ENCODE measurements at places on chromosomes 4 and X.

DNA sequence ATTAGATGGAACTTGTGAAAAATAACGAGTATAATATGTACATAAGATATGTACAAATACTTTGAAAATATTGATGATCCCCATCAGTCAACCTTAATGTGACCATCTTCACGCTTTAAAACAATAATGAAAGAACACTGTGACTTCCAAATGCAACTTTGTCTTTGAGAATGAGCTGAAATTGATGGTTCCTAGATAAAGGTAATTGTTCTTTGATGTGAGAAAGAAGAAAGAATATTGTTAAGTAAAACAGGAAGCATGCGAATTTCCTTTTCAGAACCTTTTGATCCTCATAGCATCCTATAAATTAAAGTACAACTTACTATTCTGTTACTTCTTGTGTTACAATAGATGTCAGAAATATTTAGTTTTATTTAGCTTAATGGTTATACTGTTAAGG, 22.2 kb downstream of the IL2 start:
- DNase-seq = no peak

DNA sequence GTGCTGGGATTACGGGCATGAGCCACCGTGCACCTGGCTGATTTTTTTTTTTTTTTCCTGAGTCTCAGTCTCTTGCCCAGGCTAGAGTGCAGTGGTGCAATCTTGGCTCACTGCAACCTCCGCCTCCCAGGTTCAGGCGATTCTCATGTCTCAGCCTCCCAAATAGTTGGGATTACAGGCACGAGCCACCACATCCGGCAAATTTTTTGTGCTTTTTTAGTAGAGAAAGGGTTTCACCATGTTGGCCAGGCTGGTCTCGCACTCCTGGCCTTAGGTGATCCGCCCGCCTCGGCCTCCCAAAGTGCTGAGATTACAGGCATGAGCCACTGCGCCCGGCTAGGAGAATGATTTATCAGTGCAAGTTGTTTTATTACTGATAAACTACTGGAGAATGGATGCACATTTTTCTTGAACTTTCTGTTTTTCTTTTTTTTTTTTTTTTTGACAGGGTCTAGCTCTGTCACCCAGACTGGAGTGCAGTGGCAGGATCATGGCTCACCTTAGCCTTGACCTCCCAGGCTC, 39.7 kb upstream of the DHRSX start:
- no peak for DNase-seq

GRCh38 chr4:152935631-152936445, at the start of gene FHDC1:
FHDC1 (plus strand) TSS chr4:152936323; CDS start chr4:152943058, 6,735 bp downstream.
- no peak for DNase-seq

DNA sequence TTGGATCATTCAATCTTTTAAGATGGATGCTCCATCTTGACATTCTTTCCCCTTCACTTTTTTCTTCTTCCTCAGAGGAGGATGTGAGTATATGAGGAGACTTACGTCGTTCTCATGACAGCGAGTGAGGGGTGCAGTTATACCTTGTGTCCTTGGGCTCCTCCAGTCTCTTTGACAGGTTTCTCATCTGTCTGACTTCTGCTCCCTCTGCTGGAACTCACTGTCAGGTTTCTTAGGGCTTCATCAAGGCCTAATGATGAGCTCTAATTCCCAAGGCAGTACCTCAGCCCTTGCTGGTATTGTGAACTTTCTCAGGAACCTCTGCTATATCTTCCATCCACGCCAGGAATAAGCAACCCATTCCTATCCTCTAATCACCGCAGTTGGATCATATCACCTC, 237.8 kb upstream of the ADGRL3 start:
- no peak for DNase-seq

DNA sequence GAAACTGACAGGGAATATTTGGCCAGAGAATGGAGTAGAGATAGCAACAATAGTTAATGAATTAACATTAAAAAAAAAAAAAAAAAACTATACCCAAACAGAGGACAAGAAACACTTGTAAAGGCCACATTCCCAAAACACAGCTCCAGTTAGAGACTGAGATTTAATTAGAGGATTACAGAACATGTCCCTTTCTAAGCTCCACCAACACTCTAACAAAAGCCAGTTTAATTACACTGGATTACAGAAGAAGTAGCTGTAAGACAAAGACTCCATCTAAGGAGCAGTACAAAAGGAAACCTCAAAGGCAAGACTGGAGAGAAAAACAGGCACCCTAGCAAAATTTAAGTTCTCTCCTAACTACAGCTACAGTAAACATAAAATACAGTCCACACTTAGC, 1247.7 kb upstream of the AGA start:
- DNase-seq = no peak

DNA sequence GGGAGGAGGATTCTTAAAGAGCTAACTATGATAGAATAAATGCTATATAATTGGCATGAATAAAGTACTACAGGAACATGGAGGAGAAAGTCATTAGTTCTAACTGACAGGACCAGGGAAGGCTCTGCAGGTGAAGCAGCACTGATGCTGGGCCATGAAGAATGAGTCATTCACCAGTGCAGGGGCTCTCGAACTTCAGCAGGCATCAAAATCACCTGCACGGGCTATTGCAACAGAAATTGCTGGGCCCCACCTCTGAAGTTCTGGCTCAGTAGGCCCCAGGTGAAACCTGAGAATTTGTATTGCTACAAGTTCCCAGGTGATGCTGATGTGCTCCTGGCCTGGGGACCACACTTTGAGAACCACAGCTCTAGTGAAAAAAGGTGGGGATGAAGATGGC, 33.7 kb downstream of the TMEM150C start:
- DNase-seq = no peak

- DNase-seq = no peak
Observed at GRCh38 chr4:190016369-190017289, 10.4 kb downstream of the FRG2 start.

DNA sequence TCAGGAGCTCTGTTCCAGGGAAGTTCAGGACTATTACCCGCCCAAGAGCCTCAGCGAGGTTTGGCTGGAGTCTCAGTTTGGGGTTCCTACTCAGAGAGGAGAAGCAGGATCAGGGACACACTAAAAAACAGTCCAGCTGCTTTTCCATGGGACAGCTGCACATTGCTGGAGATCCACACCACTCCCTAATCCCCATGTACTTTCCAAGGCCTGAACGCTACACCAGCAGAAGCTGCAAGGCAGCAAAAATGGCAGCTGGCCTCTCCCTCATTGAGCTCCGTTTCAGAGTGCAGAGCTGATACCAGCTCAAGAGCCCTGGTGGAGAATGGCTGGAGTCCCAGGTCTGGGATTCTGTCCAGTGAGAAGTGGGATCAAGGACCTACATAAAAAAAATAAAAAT, 551.2 kb upstream of the PABPC5 start:
- no peak for DNase-seq

DNA sequence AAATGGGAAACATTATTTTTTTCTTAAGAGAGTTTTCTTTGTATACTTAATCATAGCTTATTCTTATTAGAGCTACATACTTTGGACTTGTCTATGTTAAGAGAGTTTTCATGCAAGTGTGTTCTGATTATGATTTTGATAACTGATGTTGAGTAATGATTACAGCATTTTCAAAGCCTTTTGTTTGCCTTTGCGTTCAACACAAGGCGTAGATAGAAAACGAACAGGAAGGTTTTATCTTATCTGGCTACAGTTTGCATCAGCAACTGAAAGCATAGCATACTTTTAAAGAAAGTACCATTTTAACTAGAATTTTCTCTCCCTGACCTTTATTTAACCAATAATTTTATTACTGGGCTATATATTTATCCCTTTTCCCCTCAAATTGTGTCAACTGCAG, 51.6 kb upstream of the PDLIM5 start:
- no peak for DNase-seq

GRCh38 chr4:1354136-1354982, 7.4 kb downstream of the UVSSA start:
- DNase-seq = no peak

- DNase-seq = no peak
Observed at GRCh38 chrX:150358651-150359050, 4.5 kb upstream of the MAMLD1 start.

GRCh38 chr4:138540056-138540800, 298.1 kb upstream of the SLC7A11 start:
- no peak for DNase-seq

GRCh38 chr4:13860126-13860525, 232.6 kb upstream of the BOD1L1 start:
- DNase-seq = no peak

DNA sequence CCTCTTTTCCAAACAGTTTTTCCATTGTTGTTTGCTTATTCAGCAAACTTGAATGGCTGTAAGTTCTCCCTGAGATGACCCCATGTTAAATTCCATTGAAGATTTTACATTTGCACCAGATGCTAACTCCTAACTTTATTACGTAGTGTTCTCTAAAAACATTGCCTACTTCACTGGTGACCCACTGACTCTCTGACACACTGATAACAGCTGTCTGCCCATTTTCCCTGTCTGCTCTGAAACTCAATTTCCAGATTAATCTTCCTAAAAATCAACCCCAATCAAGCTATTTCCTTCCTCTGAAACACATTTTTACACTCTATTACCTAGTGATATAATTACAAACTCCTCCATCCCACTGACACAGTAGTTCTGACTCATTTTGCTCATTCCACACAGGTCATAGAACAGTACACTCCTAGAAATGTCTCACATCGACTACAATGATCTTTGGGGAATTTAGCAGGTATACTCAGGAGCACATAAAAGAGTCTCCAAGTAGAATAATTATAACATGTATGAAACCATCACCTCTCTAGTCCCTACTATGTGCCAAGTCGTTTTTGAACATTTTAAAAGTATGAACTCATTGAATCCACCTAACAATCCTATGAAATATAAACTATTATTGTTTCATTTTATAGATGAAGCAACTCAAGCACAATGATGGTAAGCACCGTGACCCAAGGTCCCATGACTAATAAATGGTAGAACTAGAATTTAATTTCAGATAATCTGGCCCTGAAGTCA, 210.9 kb downstream of the SLIT2 start:
- DNase-seq = no peak

DNA sequence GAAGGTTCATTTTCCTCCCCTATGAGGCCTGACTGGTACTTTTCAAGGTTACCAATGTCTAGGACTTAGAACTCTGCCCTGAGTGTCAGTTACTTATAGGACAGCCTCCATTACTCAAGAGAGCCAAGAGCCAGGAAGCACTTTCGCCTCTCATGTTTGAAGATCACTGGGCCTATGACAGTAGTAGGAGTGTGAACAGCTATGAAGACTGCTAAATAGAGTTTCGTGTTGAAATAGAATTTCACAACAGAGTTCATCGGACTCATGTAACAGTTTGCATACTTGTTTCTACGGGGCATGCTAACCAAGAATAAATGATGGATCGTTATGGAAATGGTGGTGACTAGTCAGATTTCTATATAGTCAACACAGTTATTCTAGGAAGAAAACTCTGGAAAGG, 97.8 kb upstream of the GPC4 start:
- DNase-seq = no peak

DNA sequence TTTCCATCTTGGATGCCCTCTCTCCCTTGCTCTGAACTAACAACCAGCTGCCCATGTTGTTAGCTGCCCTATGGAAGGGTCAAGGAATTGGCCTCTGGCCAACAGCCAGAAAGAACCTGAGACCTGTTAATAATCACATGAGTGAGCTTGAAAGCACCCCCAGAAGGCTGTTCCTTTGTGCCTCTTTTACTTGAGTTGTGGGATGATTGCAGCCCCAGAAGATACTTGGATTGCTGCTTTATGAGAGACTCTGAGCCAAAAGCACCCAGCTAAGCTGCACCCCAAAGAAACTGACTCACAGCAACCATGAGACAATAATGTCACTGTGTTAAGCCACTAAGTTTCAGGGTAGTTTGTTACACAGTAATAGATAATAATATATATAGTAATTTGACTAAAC, 73.3 kb downstream of the FRYL start:
- no peak for DNase-seq

- DNase-seq = no peak
Observed at GRCh38 chr4:84596826-84597225, 13.9 kb downstream of the CDS1 start.

All from stimulated activated CD8-positive, alpha-beta memory T cell treated with anti-CD3 and anti-CD28 coated beads, Interleukin-2, amount 100 ng/mL, for 1 hour (primary cell).